Thymus (tissue), 14 donors: ENCODE measurements at places on chromosomes 2 and 18. TPM values are rescaled to one million over a fixed set of nuclear protein-coding genes. Genes with fewer than 3 reads are reported as not detected.

Gene DUSP2
- 208 TPM for polyA plus RNA-seq

Gene PDCD1
- 12.7 TPM for polyA plus RNA-seq

Gene ALK
- polyA plus RNA-seq, result 0.21 TPM

Gene STAMBP
- 48.8 TPM for polyA plus RNA-seq

GRCh38 chr2:108325756-108326155 is 37.1 kb downstream of the SULT1C2 start:
- no peak overlapping the region for H3K4me3 ChIP-seq
- H3K36me3 ChIP-seq, result no peaks in the 10 kb centered on the region
- H3K27ac ChIP-seq, result no peak overlapping the region
- DNase-seq, result no peak
- H3K27me3 ChIP-seq, result no peaks in the 10 kb centered on the region
- H3K4me1 ChIP-seq, result no peaks in the 10 kb centered on the region

DNA sequence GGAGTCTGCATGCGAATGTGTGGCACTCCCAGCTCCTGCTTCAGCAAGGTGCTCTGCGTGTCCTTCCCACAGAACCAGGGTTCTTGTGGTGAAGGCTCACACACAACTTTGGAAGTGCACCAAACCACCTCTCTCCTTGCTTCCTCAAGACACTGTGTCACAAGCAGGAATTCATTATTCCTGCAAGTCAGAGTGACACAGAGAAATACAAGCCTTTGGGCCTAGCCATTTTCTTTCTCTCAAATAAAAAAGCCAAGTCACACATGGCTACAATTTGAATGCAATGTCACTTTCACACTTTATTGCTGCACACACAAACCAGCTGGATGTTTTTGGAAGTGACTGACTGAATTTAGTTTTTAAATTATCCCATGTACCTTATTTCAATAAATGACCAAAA is 30.1 kb upstream of the THOC1 start:
- H3K36me3 ChIP-seq, result no peaks in the 10 kb centered on the region
- H3K4me1 ChIP-seq, result no peaks in the 10 kb centered on the region
- no peak for DNase-seq

GRCh38 chr2:236157366-236157765 is 10.8 kb downstream of the GBX2 start:
- H3K4me3 ChIP-seq, result no peak overlapping the region
- no peaks in the 10 kb centered on the region for H3K36me3 ChIP-seq
- no peak for DNase-seq
- H3K4me1 ChIP-seq, result no peaks in the 10 kb centered on the region
- peaks cover 46% of the 10 kb centered on the region for H3K27me3 ChIP-seq

- no peak for DNase-seq
- peaks cover 64% of the 10 kb centered on the region for H3K36me3 ChIP-seq
- no peaks in the 10 kb centered on the region for H3K4me1 ChIP-seq
Measured at GRCh38 chr2:233164128-233164635, 87.3 kb upstream of the ATG16L1 start.

GRCh38 chr2:16037808-16038457 is 97.6 kb downstream of the MYCN start:
- no peaks in the 10 kb centered on the region for H3K36me3 ChIP-seq
- no peak overlapping the region for H3K27ac ChIP-seq
- no peak for DNase-seq
- H3K27me3 ChIP-seq, result no peaks in the 10 kb centered on the region
- no peaks in the 10 kb centered on the region for H3K4me1 ChIP-seq
- no peak overlapping the region for H3K4me3 ChIP-seq

- DNase-seq, result no peak
- H3K36me3 ChIP-seq, result no peaks in the 10 kb centered on the region
- H3K27me3 ChIP-seq, result no peaks in the 10 kb centered on the region
- H3K4me3 ChIP-seq, result no peak overlapping the region
- no peaks in the 10 kb centered on the region for H3K4me1 ChIP-seq
Measured at GRCh38 chr18:7877609-7878008, 310.5 kb downstream of the PTPRM start.

- H3K27ac ChIP-seq, result no peak overlapping the region
- H3K36me3 ChIP-seq, result no peaks in the 10 kb centered on the region
- H3K27me3 ChIP-seq, result no peaks in the 10 kb centered on the region
- DNase-seq, result no peak
- H3K4me1 ChIP-seq, result no peaks in the 10 kb centered on the region
- no peak overlapping the region for H3K4me3 ChIP-seq
Measured at GRCh38 chr18:76975577-76976110, 153.3 kb downstream of the ZNF236 start.

- H3K36me3 ChIP-seq, result no peaks in the 10 kb centered on the region
- H3K27ac ChIP-seq, result no peak overlapping the region
- H3K4me3 ChIP-seq, result no peak overlapping the region
- no peak for DNase-seq
- no peaks in the 10 kb centered on the region for H3K27me3 ChIP-seq
Measured at GRCh38 chr18:36560187-36560586, 262.7 kb downstream of the FHOD3 start.

DNA sequence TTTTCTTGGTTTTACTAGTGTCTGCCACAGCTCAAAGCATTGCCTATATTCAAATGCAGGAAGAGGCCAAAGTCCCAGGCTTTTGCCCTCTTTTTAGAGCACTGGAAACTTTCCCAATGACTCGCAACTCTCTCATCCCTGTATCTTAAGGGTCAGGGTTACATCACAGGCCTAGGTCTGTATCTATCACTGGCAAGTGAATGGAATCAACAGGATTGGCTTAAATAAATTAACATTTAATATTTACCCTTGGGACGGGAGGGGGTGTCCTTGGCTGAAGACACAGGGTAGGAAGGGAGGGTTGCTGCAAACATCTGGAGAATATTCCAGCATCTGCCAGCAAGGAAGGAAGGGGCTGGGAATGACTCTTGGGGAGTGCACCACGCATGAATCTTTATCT is 242.6 kb downstream of the SLC4A3 start:
- no peak overlapping the region for H3K27ac ChIP-seq
- no peaks in the 10 kb centered on the region for H3K4me1 ChIP-seq
- no peaks in the 10 kb centered on the region for H3K36me3 ChIP-seq
- H3K27me3 ChIP-seq, result no peaks in the 10 kb centered on the region
- no peak overlapping the region for H3K4me3 ChIP-seq

DNA sequence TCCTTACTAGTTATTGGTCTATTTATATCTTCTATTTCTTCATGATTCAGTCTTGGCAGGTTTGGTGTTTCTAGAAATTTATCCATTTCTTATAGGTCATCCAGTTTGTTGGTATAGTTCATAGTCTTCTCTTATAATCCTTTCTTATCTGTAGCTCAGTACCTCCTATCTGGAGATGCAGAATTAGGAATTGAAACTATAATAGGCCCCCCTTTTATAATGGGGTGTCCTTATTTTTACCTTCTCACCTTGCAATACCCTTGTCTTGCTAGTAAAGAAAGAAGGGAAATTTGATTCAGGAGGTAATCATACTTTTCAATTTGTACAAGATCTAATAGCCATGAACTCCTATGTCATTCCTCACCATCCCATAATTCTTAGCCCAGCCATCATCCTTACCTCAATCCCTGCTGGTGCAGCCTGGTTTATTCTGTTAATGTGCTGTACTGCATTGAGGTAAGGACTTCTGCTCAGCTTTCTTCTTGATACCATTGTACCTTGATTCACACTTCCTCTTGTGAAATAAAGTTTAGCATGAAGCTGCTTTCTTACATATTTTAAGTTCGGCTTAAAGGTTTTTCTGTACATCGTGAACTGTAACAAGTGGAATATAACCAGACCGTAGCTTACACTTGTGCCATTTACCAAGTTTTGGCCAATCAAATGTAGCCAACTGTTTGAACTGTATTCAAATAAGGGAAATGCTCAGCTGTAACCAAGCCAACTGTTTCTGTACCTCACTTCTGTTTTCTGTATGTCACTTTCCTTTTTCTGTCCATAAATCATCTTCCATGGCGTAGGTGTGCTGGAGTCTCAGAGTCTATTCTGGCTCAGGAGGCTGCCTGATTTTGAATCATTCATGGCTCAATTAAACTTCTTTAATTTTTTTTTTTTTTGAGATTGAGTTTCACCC is 40.1 kb upstream of the PTH2R start:
- DNase-seq, result no peak
- H3K4me3 ChIP-seq, result no peak overlapping the region
- H3K27me3 ChIP-seq, result no peaks in the 10 kb centered on the region
- H3K27ac ChIP-seq, result no peak overlapping the region
- no peaks in the 10 kb centered on the region for H3K36me3 ChIP-seq

DNA sequence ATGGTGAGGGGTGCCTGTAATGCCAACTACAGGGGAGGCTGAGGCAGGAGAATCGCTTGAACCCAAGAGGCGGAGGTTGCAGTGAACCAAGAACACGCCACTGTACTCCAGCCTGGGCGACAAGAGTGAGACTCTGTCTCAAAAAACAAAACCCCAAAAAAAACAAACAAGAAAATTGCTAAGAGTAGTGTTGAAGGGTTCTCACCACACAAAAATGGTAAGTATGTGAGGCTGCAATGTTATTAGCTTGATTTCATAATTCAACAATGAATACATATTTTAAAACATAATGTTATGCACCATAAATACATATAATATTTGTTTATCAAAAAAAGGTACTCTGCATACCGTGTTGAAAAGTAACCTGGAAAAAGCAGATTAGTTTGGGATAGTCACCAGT is 45.8 kb downstream of the PSMG2 start:
- no peaks in the 10 kb centered on the region for H3K36me3 ChIP-seq
- no peaks in the 10 kb centered on the region for H3K27me3 ChIP-seq
- peaks cover 90% of the 10 kb centered on the region for H3K4me1 ChIP-seq

- no peak overlapping the region for H3K4me3 ChIP-seq
- no peak for DNase-seq
- no peaks in the 10 kb centered on the region for H3K36me3 ChIP-seq
- no peak overlapping the region for H3K27ac ChIP-seq
- peaks cover 3% of the 10 kb centered on the region for H3K27me3 ChIP-seq
Measured at GRCh38 chr2:11574176-11575046, 40.6 kb downstream of the GREB1 start.

GRCh38 chr2:225574582-225575138 is 175.2 kb downstream of the NYAP2 start:
- no peaks in the 10 kb centered on the region for H3K4me1 ChIP-seq
- H3K27me3 ChIP-seq, result no peaks in the 10 kb centered on the region
- H3K27ac ChIP-seq, result no peak overlapping the region
- H3K36me3 ChIP-seq, result no peaks in the 10 kb centered on the region
- no peak for DNase-seq

- H3K4me3 ChIP-seq, result no peak overlapping the region
- no peaks in the 10 kb centered on the region for H3K27me3 ChIP-seq
- H3K4me1 ChIP-seq, result peaks cover 37% of the 10 kb centered on the region
Measured at GRCh38 chr2:43159797-43160196, 66.6 kb downstream of the ZFP36L2 start.

DNA sequence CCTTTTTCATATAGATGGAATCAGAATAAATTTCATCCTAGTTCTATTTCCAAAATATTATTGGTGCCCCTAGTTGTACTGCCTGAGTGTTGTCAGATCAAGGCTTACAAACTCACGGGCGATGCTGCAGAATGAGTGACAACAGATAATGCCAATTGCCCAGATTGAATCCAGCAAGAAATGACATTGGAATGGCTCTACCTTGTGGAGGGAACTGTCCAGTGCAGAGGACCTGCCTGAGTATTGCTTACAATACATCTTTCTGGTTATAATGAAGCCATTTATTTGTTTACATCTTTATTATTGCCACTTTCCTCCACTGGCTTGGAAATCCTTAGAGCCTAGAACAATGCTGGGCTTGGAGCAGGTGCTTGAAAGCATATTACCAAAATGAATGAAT is 7.8 kb upstream of the IL1R2 start:
- no peaks in the 10 kb centered on the region for H3K36me3 ChIP-seq
- H3K4me1 ChIP-seq, result peaks cover 31% of the 10 kb centered on the region
- H3K4me3 ChIP-seq, result no peak overlapping the region
- H3K27me3 ChIP-seq, result no peaks in the 10 kb centered on the region

DNA sequence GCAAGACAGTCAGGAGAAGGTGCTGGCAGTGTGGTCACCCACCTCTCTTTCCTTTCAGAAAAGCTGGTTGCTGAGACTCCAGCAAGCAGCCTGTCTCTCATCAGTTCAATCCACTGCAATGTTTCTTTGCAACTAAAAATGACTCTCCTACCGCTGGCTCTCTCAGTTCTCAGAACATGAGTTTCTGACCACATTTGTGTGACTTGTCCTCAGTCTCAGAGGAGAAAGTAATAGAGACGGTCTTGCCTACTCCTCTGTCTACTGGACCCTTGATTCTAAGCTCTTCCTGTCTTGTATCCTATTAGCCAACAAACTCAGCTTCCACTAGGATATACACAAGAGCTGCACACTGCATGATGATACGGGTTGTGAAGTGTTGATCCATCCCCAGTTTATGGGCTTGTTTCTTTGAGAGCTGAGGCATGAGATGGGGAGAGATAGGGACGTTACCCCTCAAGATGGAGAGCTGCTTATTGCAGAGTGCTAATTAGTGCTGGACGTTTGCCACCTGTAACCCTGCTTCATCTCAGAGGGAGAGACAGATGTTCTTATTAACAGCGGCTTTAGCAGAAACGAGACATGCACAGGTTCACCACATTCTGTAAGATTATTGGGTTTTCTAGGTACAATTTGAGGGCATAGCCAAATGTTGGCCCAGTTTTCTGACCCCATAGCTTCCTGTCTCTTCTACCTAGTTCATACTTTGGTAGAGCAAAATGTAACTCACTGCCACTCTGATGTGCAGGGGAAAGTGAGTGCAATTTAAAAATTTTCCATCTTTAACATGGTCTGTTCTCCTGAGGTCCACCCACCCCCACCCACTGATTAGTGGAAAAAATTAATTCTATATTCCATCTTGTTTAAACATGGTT is 32.4 kb upstream of the YWHAQ start:
- no peak overlapping the region for H3K4me3 ChIP-seq
- no peaks in the 10 kb centered on the region for H3K36me3 ChIP-seq
- H3K27ac ChIP-seq, result no peak overlapping the region
- H3K27me3 ChIP-seq, result no peaks in the 10 kb centered on the region
